Hematopoietic multipotent progenitor cell treated with erythropoietin and hydrocortisone succinate and interleukin-3 and kit ligand, for 4 days (in vitro differentiated cells): ENCODE measurements at places on chromosomes 11 and 22.

DNA sequence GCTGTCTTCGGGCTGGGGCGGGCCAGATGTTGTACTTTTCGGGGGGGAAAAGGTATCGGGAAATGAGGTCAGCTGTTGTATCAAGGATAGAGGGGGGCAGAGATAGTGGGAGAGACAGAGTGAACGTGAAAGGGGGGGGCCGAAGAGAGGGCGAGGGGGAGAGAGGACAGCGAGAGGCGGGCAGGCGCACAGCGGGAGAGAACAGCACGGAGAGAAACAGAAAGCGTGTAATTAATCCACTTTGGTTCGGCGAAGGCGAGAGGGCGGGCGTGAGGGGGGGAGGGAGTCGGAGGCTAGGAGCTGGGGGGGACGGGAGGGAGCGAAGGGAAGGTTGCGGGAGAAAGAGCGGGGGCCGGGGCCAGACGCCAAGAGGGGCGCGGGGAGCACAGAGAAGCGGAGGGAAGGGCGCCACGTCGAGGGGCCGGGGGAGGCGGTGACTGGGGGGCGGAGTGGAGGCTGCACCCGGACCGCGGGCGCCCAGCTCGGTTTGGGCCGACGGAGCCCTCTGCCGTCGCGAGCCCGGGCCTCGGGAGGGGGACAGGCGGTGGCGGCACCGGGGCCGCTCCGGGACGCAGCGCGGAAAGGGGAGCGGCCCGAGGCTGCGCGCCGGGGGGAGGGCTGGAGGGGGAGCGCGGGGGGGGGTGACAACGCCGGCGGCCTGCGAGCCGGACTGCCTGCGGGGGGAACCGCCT is 612 bp downstream of the IGF2 start:
- DNase-seq, result no peak

GRCh38 chr22:39416319-39416718 is 16.7 kb downstream of the TAB1 start:
- no peak for DNase-seq

GRCh38 chr11:11857769-11858168 is 16.0 kb downstream of the USP47 start:
- no peak for DNase-seq

DNA sequence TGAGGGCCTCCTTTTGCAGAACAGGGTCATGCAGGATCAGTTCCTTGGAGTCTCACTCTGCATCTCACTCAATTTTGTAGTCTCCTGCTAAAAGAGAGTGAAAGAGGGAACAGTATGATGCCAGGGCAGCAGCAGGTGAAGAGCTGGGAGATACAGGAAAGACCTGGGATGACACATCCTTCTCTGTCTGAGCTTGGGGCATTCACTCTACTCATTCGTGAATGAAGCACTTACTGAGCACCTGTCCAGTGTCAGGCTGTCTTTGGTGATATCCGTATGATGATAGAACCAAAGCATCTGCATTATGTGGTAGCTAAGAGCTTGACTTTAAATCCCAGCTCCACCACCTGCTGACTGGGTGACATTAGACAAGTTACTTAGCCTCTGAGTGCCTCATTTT is 14.4 kb downstream of the SREBF2 start:
- DNase-seq, result no peak

DNA sequence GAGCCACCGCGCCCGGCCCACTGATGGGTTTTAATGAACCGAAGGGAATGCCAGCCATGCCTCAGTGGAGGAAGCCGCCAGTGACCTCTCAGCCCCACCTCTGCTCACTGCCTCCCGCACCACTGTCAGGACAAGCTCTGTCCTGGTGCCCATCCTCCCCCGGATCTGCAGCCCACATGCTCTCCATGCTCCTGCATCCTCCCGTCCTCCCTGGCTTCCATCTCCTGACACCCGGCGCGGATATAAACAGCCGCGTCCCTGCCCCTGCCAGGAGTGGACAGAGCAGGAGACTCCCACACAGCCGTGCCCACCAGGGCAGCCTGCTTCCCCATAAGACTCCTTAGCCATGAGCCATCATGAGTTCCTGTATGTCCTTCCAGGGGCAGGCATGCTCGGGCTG is 26.9 kb downstream of the MACROD1 start:
- DNase-seq, result no peak

- DNase-seq, result no peak
These were observed 5.4 kb upstream of the LTBP3 start for GRCh38 chr11:65563601-65564000.

GRCh38 chr22:19996694-19997384 is 19.8 kb downstream of the ARVCF start:
- DNase-seq, result no peak

DNA sequence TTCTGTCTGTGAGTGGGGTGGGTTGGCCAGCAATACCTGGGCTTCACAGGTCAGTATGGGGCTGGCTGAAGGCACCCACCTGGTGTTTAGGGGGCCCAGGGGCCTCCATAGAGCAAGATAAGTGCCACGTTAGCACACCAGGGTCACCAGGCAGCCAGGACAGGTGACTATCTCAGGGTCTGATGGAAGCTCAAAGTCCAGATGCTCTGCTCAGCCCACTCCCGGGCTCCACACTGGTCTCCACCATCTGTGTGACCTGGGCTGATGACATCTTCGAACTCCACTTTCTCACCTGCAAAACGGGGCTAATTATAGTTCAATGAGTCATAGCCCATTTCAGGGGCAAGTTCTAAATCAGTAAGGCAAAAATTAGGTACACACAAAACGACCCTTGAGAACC is 39.4 kb upstream of the PRDM11 start:
- DNase-seq, result no peak

GRCh38 chr11:73907191-73907590 is 30.4 kb downstream of the PAAF1 start:
- peak; percentile 57 for DNase-seq

DNA sequence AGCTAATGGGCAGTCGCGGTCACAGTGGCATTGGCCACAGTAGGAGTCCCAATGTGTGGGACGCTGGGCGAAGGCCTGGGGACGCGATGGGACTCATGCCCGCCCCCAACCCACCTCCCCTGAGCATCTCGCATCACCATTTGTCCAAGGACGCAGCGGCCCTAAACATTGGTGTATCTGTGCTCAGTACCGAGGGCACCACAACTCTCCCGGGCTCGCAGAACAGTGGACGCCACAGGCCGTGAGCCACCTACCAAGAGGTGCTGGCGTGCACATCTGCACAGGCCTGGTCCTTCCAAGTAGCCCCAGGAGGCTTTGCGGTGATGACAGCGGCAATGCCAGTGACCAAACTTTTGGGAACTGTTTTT is 27.3 kb downstream of the RRP7A start:
- no peak for DNase-seq

DNA sequence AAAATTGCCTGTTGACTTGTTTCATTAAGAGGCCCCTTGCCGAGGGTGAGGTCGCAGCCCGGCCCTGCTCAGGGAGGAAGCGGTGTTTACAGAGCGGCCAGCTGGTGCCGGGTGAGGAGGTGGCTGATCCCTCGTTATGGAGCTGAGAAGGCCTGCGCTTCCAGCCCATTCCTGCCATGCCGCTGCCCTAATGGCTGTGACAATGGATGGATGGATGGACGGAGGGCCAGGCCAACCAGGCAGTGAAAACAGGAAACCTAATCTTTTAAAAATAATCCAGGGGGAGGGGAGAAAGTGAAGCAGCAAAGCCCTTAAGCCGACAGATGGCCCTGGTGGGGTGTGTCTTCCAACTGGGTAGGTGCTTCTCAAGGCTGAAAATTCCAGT is 38.5 kb downstream of the BCR start:
- DNase-seq, result peak; percentile 80

DNA sequence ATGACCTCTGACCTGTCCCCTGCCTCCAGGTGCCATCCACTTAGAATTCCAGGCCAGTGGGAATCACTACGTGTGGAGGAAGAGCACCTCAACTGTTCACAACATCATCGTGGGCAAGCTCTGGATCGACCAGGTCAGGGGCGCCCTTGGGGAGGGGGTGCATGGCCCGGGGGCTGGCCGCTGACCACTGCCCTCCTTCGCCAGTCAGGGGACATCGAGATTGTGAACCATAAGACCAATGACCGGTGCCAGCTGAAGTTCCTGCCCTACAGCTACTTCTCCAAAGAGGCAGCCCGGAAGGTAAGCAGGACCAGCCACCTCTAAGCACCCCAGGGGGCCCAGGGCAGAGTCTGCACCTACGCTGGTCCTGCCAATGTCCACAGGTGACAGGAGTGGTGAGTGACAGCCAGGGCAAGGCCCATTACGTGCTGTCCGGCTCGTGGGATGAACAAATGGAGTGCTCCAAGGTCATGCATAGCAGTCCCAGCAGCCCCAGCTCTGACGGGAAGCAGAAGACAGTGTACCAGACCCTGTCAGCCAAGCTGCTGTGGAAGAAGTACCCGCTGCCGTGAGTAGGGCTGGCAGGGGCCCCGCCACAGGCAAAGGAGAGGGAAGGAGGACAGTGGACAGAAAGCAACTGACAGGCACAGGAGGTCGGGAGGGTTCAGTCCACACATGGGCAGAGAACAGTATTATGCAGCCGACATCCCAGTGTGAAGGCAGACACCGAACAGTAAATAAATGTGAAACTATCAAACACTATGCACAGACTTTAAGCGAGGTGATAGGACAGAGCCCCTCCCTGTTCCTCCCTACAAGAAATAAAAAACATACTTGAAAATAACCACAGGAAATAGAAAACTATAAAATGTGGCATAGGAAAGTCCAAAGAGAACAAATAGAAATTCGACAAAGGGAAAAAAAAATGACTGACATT is 74.9 kb downstream of the MORC2 start:
- DNase-seq, result no peak

DNA sequence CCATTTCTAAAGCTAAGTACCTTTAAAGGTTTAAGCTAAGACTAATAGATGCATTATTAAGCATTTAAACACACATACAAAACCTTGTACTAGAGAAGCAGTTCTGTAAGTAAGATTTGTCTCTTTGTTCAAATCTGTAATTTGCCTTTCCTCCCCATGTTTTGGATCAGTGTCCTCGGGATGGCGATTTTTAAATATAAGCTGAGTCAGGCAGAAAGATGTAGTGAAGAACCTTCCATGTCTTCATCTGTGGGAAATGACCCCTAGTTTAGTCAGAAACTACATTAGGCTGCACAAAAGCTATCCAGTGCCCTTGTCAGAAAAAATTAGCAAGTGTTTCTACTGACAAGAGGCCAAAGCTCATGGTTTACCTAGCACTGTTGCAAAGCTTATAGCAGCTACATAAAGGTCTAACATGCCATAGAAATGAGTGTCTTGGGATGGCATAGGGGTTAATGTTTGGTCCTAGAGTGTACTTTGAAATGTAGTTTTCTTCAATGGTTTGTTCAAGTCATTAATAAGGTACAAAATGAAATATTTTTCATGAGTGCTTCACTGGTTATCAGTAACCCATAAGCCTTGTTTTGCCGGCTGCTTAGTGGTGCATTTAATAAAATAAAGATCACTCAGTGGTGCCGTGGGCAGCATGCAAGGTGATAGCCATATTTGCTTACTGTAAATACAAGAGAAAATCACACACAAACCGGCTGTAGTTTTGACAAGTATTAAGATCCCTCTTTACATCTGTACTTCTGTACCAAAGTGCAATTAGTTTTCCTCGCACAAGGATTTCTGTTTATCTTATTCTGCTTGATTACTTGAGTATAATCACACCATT is 139.8 kb downstream of the ELP4 start:
- no peak for DNase-seq

DNA sequence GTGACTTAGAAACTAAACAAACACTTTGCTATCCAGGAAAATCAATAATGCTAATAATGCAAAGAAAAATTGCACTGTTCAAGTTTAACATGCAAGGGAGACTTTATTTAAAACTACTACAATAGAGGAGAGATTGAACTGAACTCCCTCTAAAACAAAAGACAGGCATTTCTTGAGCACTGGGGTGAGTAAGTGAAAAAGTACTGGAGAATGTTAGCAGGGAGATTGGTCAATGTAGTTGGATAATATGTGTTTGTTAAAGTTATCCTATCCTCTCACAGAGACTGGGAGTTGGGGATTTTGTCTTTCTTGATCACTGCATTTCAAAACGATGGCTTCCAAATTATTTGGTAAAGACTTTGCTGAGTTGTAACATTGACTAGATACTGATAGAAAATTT is 77.6 kb downstream of the LUZP2 start:
- DNase-seq, result no peak

DNA sequence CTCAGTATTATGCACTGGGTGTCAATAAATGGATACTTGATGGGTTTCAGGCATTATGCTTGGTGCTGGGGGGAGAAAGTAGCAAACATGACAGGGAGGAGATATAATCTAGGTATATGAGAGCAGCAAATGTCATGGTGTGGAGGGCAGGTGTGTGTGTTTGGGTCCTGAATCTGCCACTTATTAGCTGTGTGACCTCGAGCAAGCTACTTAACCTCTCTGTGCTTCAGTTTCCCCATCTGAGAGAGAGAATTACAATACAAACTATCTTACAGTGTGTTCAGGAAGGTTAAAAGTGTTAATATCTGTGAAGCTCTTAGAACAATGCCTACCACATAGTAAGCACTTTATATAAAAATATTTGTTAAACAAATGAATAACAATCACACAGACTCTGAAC is 2.8 kb downstream of the SLC22A8 start:
- no peak for DNase-seq

DNA sequence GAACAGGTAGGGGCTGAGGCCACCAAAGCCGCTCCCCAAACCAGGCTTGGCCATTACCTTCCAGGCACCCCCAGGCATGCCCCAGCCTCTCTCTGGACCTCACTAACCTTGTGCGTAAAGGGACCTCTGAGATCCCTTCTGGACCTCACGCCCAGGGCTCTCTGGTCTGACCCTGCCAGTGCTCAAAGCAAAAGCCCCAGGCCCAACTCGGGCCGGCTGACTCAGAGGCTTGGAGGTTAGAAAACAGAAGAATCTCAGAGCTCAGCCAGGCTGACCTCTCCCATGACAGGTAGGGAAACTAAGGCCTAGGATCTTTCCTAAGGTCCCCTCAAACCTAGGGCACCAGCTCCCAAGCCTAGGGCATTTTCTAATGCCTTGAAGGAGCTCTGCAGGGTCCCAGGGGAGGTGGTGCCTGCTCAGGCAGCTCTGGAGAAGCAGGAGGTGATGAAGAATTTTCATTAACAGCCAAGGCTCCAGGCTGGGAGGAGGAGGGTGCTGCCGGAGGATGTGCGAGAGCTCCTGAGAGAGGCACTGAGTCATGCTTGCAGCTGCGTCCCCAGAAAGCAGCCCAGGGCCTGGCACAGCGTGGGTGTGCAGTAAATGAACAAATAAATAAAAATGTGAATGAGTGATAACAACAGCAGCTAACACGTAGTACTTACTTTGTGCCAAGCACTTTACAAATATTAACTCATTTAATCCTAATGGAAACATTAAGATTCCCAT is 25.6 kb downstream of the ARRB1 start:
- DNase-seq, result peak; percentile 63

DNA sequence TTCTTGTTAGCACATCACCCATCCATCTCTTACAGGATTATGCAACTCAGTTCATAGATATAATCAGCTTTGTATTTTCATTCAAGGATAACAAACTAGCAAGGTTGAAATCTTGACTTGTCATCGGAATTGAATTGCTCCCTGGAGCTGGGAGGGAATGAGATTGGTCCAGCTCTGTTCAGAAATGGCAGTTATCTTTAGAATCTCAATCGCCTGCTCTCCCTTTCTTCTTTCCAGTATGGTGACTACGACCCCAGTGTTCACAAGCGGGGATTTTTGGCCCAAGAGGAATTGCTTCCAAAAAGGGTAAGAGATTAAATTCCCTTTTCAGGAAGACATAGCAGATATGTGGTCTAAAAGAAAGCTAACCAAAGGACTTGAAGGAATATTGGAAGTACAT is 51.0 kb downstream of the NF2 start:
- DNase-seq, result no peak
